Spinal cord (tissue), 10 donors: ENCODE measurements at places on chromosomes 13 and 19. TPM values are rescaled to one million over a fixed set of nuclear protein-coding genes. Genes with fewer than 3 reads are reported as not detected.
A peak's percentile ranks its signal among the peaks of the same experiment; 100 is the strongest.

KASH5 gene
- total RNA-seq = 1.3 TPM

DNA sequence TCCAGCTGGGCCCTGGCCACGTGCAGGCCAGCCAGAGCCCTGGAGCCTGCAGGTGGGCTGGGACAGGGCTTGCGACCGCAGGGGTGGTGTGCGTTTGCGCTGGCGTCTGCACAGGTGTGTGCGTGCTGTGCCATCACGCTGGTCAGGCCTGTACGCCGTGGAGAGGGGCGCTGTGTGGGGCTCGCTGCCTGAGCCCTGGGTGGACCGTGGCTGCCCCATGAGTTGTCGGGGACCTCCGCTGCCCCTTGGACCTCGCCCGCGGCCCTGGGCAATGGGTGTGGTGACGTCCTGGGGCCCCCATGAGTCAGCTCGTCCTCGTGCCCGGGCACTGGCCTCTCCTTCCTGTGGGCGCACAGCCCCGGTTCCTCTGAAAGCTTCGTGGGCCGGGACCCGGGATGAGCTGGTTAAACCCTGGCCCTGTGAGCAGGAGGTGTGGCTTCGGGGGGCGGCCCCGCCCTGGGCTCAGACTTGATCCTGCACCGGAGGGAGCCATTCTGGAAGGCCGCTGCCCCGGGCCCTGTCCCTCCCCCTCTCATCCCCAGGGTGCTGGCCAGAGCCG is 6.8 kb downstream of the CSNK1G2 start:
- no peak overlapping the region for H3K27ac ChIP-seq
- DNase-seq = no peak
- H3K4me1 ChIP-seq = peaks cover 23% of the 10 kb centered on the region
- no peaks in the 10 kb centered on the region for H3K27me3 ChIP-seq
- peaks cover 63% of the 10 kb centered on the region for H3K36me3 ChIP-seq

DNA sequence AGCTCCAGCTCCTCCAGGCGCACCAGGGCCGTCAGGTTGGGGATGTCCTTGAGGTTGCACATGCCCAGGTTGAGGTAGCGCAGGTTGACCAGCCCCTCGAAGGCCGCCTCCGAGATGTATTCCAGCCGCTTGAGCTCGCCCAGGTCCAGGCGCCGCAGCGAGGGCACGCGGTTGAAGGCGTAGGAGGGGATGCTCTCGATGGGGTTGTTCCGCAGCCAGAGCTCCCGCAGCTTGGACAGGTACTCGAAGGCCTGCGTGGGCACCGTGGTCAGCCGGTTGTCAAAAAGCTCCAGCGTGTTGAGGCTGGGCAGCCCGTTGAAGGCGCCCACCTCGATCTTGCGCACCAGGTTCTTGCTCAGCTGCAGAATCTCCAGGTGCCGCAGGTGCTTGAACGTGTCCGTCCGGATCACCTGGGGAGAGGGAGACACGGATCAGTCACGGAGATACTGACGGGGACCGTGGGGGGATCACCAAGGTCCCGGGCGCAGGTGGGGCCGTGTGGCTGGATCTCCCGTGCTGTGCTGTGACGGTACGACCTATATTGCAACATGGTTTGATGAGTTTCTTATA is 5.4 kb upstream of the ASPDH start:
- H3K36me3 ChIP-seq = peaks cover 59% of the 10 kb centered on the region
- H3K4me3 ChIP-seq = no peak overlapping the region
- DNase-seq = no peak
- no peak overlapping the region for H3K27ac ChIP-seq
- H3K27me3 ChIP-seq = no peaks in the 10 kb centered on the region

GRCh38 chr13:110294146-110294545 is 12.8 kb downstream of the COL4A1 start:
- DNase-seq = no peak
- no peaks in the 10 kb centered on the region for H3K36me3 ChIP-seq
- H3K4me1 ChIP-seq = peaks cover 12% of the 10 kb centered on the region
- no peak overlapping the region for H3K4me3 ChIP-seq
- H3K27ac ChIP-seq = no peak overlapping the region
- H3K27me3 ChIP-seq = peaks cover 2% of the 10 kb centered on the region

- peaks cover under 1% of the 10 kb centered on the region for H3K4me1 ChIP-seq
- H3K27me3 ChIP-seq = no peaks in the 10 kb centered on the region
- H3K4me3 ChIP-seq = no peak overlapping the region
- H3K27ac ChIP-seq = no peak overlapping the region
- no peaks in the 10 kb centered on the region for H3K36me3 ChIP-seq
- DNase-seq = no peak
Observed at GRCh38 chr13:23767838-23768237, 121.4 kb downstream of the MIPEP start.

DNA sequence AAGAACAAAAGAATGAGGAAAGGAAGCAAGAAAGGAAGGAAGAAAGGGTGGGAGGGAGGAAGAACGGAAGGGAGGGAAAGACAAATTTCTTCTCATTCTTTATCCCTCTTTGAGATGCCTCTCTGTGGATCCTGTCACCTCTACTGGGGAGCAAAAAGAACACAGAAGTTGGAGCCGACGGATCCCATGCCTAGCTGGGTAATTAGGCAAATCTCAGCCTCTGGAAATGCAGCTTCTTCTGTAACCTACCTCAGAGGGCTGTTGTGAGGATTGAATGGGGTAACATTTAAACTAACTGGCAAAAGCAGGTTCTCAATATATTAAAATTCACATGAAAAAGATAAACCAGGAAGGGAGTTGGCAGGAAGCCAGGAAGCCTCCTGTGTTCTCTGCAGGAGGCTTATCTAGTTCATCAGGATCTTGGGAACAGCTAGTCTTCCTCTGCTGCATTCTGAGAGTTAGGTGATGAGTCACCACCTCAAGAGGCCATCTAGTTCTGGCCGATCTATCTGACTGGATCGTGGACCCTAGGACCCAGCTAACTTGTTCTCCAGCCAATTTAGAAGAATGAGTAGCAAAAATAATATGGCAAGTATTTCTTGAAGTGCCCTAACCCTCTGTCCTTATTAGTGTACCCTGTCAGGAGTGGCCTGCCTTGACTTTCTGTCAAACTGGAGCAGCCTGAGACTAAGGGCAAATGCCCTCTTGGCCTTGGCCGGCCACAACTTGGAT is 15.2 kb upstream of the CPB2 start:
- DNase-seq = no peak
- H3K27ac ChIP-seq = no peak overlapping the region
- no peak overlapping the region for H3K4me3 ChIP-seq
- H3K27me3 ChIP-seq = no peaks in the 10 kb centered on the region
- no peaks in the 10 kb centered on the region for H3K4me1 ChIP-seq

DNA sequence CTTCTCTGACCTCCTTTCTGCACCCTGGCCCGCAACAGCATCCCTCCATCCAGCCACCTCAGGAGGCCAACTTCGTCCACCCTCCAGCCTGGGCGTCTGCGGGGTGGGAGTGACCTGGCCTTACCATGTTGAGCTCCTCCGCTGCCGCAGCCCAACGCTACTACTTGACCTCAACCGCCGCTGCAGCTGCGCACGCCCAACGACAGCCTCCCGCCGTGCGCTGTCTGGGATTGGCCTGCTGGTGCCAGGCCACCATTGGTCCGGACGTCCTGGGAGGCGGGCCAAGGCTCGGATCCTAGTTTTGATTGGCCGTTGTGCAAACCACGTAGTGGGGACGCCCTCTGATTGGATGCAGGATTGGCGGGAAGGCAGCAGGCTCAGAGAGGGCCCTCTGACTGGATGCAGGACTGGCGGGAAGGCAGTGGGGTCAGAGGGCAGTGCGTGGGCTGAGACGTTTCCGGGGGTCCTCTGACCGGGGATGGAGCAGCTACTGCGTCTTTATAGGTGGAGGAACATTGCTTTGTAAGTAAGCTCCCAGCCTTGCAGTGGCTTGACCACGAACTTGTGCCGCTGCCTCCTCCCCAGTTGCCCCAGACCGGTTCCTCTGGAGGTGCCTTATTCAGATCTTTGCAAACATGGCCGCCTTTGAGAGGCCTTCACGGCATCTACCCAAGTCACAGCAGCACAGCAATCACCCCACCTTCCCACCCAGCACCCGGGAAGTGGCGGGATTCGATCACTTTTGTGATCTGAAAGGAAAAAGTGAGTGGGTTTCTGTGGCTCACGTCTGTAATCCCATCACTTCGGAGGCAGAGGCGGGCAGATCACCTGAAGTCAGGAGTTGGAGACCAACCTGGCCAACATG is at the start of gene TUBA3C:
TSS of gene TUBA3C (minus strand) at position 204 of the 865 bp plus-strand sequence. CDS start at position 127, 77 bp downstream.
- no peaks in the 10 kb centered on the region for H3K36me3 ChIP-seq
- H3K4me3 ChIP-seq = no peak within 1 kb of the TSS
- no peaks in the 10 kb centered on the region for H3K4me1 ChIP-seq
- H3K27ac ChIP-seq = no peak within 1 kb of the TSS
- no peaks in the 10 kb centered on the region for H3K27me3 ChIP-seq

DNA sequence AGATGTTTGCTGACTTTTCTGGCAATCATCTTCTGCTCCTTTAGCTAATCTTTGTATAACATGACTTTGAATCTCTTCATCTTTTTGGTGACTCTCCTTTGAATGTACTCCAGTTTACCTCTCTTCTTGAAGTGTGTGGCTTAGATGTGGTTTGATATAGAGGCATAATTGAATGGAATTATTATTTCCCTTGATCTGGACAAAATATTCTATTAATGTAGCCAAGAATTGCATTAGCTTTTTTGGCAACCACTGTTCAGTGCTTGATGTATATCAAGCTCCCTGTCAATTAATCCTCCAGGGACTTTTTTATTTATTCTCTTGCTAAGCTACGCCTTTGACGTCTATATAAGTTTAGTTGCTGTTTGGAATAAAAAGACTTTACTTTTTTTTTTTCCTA is 490.8 kb downstream of the PCDH20 start:
- no peak overlapping the region for H3K27ac ChIP-seq
- no peak overlapping the region for H3K4me3 ChIP-seq
- DNase-seq = no peak
- no peaks in the 10 kb centered on the region for H3K4me1 ChIP-seq

DNA sequence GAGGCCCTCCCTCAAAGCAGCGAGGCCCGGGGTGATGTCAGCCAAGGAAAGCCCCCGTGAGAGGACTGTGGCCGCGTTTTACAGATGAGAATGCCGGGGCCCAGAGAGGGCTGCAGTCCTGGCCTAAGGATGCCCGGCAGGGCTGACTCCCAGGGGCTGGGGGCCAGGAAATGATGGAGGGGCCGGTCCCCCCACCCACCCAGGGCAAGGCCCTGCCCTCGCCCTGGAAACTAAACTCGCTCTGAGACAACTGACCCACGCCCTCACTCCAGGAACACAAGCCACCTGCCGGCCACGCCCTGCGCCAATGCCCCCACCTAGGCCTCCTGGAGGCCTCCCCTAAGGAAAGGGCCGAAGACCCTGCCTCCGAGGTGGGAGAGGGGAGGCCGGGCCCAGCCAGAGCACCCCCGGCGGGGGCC is 7.2 kb downstream of the ZBTB7A start:
- H3K4me3 ChIP-seq = no peak overlapping the region
- peak overlapping the region; percentile 90 for H3K27ac ChIP-seq
- DNase-seq = no peak
- no peaks in the 10 kb centered on the region for H3K27me3 ChIP-seq
- peaks cover 84% of the 10 kb centered on the region for H3K36me3 ChIP-seq

DNA sequence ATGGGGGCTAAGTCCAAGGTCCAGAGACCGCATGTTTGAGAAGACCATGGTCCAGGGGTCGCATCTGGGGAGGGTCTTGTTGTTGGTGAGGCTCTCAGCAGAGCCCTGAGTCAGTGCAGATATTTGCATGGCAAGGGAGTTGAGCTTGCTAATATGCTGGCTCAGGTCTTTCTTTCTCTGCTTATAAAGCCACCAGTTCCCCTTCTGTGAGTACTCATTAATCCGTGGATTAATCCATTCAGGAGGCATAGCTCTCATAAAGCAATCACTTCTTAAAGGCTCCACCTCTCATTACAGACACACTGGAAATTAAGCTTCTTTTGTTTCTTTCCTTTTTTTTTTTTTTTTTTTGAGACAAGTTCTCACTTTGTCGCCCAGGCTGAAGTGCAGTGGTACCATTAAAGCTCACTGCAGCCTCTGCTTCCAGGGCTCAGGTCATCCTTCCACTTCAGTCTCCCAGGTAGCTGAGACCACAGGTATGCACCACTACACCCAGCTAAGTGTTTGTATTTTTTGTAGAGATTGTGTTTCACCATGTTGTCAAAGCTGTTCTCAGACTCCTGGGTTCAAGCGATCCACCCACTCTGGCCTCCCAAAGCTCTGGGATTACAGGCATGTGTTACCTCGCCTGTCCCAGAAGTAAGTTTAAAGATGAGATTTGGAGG is 216.4 kb downstream of the SLITRK5 start:
- no peak overlapping the region for H3K4me3 ChIP-seq
- no peaks in the 10 kb centered on the region for H3K4me1 ChIP-seq
- H3K27ac ChIP-seq = no peak overlapping the region
- H3K36me3 ChIP-seq = no peaks in the 10 kb centered on the region
- no peak for DNase-seq

POSTN gene
- total RNA-seq = 230 TPM

GRCh38 chr13:46126552-46127357 is 21.9 kb upstream of the CPB2 start:
- H3K27ac ChIP-seq = no peak overlapping the region
- no peak for DNase-seq
- H3K4me1 ChIP-seq = no peaks in the 10 kb centered on the region
- no peaks in the 10 kb centered on the region for H3K36me3 ChIP-seq
- H3K4me3 ChIP-seq = no peak overlapping the region

GRCh38 chr13:77305266-77305665 is 21.6 kb downstream of the MYCBP2 start:
- peaks cover 5% of the 10 kb centered on the region for H3K4me1 ChIP-seq
- no peaks in the 10 kb centered on the region for H3K36me3 ChIP-seq
- no peak overlapping the region for H3K27ac ChIP-seq

DNA sequence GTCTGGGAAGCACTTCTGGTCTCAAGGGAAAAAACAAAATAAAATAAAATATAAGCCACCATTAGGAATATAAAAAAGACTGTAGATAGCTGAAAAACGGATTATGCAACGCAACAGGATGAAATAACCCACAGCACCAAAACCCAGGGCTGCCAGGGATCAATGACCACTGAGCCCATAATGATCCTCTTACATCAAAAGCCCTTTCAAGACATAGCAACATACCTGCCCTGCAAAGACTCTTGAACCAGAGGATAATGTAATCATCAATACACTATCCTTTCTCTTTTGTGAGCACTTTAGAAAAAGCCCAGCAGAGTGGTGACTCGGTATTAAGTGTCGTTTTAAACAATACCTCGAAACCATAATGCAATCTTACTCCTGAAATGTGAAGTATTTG is 235.0 kb upstream of the SOX21 start:
- H3K4me3 ChIP-seq = no peak overlapping the region
- peaks cover 2% of the 10 kb centered on the region for H3K27me3 ChIP-seq
- H3K27ac ChIP-seq = no peak overlapping the region
- DNase-seq = no peak
- no peaks in the 10 kb centered on the region for H3K36me3 ChIP-seq
